ENCODE measurements at places on chromosomes 7 and 10.

GRCh38 chr10:107653832-107654287, 489.4 kb upstream of the SORCS1 start:
- DNase-seq: peak; percentile 10

DNA sequence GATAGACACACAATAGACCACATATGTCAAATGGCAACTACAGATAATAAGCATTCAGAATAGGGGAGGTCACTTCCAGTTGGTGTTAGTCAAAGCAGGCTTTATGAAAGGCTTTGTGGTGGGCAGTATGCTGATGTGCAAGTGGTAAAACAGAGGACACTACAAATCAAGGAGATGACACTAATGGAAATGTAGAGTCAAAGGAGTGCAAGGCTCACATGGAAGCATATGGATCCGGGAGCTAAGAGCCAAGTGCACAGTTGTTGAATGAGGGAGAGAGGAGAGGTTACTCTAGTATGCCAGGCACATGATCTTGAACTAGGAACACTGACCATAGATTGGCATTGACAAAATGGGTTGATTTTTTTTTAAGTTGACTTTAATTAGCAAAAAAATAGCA, 62.7 kb downstream of the GRM3 start:
- no peak for DNase-seq

GRCh38 chr10:49332768-49333167, 33.8 kb downstream of the C10orf71 start:
- no peak for DNase-seq

DNA sequence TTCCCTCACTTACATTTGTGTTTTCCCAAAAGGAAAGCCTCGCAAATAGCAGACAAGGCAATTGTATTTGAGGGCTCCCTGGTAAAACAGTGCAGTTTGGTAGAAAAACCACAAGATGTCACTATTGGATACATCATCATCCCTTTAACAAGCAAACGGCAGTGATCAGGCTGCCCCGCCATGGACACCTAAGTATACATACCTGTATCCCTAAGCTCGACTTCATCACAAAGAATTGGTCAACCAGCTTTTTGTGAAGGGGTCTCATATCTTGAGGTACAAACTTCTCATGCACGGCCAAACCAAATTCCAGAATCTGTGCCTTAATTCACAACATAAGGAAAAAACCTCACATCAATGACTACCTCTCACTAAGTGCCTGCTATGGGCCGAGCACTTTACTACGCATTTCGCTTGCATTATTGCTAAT, 179.5 kb upstream of the IMMP2L start:
- peak; percentile 39 for DNase-seq

DNA sequence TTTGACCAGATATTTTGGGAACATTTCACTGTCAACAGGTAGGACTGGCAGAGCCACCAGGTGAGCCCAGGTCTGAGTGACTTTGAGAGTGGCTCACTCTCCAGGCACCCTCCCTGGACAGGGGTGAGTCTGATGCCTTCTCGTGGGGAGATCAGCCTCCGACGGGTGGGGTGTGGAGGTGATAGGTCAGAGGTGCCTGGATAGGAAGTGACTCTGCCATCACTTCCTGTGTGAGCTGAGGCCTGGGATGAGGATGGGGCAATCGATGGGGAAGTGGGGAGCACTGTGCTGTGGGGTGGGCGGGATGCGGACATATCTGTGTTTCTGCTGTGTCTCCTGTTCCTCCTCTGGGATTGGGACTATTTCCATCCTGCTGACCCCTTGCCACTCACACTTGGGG, 34.6 kb downstream of the IFT22 start:
- DNase-seq: no peak

- no peak for DNase-seq
Observed at GRCh38 chr10:120400601-120401000, 56.4 kb upstream of the PLPP4 start.

DNA sequence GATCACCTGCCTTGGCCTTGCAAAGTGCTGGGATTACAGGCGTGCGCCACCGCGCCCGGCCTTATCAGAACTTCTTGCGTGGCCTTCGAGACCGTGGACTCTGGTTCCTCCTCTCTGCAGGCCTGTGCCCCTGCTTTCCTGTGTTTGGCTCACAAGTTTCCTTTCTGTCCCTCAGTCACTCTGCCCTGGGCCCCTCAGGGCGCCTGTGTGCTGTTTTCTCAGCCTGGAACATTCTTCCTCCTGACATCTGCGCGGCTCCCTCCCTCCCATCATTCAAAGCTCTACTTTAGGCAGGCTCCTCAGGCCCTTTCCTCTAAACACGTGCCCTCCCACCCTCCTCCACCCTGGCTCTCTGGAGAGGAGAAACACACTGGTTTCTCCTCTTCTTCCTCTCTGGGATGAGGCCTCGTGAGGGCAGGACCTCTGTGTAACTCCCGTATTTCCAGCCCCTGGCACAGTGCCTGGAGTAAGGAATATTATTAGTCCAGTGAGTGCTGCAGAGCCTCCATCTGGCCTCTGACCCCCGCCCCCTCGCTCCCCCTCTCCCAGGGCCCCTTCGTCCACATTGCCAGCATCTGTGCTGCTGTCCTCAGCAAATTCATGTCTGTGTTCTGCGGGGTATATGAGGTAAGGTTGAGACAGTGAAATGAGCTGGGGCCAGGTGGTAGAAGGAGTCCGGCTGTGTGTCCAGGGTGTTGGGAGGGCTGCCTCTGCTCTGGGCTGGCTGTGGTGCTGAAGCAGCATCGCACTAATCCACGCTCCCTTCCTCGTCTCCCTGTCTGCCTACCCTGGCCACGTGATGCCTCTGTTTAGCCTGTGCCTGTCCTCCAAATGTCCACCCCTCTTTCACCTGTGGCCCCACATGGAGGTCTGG, 7.1 kb downstream of the CLCN1 start:
- DNase-seq: no peak

Measured in fibroblast of skin of left quadriceps (primary cell).